IPS DF 6.9 (cell line): ENCODE measurements at places on chromosomes 13 and 19.

DNA sequence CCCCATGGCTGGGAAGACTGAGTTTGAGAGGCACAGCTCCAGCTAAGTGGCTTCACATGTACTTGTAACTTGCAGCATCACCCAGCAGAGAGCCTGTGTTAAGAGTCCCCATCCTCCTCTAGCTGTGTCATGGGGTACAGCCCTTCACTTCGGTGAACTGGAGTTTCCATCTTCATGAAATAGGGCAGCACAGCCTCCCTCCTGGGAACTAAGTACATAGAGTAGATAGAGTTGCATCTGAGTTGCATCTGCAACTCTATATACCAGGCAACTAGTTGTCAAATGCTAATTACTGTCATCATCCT is 1.2 kb downstream of the PRDX2 start:
- no peak for DNase-seq

GRCh38 chr13:101959016-101959415 is 442.8 kb downstream of the FGF14 start:
- DNase-seq, result no peak

- DNase-seq, result no peak
Measured at GRCh38 chr19:5561559-5561958, 6.2 kb downstream of the TINCR start.

GRCh38 chr13:75803164-75803611 is 167.1 kb downstream of the LMO7 start:
- peak; percentile 86 for DNase-seq

- DNase-seq, result no peak
Measured at GRCh38 chr13:87906411-87906810, 235.2 kb downstream of the SLITRK5 start.

- DNase-seq, result no peak
Measured at GRCh38 chr19:591099-591958, 1.6 kb downstream of the HCN2 start.

GRCh38 chr19:7442423-7442822 is 46.4 kb downstream of the PEX11G start:
- DNase-seq, result no peak

GRCh38 chr19:11367528-11367927 is 6.9 kb upstream of the SWSAP1 start:
- no peak for DNase-seq

DNA sequence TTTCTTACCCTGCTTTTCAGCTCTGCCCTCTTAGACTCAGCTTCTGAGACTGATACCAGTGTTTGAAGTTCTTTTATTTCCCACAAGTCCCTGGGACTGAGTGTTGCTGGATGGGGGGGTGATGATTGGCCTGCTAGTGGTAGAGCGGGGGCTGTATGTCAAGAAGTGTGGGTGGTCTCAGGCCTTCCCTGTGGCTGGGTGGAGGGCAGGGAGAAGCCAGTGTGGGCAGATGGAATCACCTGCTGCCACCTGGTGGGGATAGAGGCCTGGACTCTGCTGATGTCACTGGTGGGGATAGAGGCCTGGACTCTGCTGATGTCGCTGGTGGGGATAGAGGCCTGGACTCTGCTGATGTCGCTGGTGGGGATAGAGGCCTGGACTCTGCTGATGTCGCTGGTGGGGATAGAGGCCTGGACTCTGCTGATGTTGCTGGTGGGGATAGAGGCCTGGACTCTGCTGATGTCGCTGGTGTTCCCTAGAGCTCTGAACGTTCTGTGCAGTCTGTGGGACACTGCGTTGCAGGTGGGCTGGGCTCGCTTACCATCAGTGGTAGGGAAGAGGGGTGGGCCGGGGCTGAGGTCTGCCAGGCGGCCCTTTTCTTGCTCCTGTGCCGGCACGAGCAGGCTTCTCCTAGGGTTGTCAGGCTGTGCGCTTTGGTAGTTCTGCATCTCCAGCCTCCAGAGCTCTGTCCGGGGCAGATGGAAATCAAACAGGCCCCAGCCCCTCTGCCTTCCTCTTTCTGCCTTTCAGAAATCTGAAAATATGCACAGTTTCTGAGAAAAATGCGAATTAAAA is 101.3 kb downstream of the ARHGEF7 start:
- no peak for DNase-seq

GRCh38 chr19:1133471-1133929 is 29.7 kb downstream of the GPX4 start:
- DNase-seq, result no peak

DNA sequence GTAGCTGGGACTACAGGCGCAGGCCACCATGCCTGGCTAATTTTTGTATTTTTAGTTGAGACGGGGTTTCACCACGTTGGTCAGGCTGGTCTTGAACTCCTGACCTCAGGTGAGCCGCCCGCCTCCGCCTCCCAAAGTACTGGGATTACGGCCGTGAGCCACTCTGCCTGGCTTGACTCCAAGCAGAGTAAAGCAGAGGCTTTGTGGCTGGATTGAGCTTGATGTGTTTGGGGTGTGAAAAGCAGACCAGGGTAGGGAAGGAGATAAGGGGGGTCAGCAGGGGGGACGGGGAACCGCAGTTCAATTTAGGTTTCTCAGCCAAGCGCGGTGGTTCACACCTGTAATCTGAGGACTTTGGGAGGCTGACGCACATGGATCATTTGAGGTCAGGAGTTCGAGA is 4.2 kb upstream of the CLPP start:
- no peak for DNase-seq

- DNase-seq, result no peak
Measured at GRCh38 chr13:71540098-71540497, 326.9 kb downstream of the DACH1 start.

DNA sequence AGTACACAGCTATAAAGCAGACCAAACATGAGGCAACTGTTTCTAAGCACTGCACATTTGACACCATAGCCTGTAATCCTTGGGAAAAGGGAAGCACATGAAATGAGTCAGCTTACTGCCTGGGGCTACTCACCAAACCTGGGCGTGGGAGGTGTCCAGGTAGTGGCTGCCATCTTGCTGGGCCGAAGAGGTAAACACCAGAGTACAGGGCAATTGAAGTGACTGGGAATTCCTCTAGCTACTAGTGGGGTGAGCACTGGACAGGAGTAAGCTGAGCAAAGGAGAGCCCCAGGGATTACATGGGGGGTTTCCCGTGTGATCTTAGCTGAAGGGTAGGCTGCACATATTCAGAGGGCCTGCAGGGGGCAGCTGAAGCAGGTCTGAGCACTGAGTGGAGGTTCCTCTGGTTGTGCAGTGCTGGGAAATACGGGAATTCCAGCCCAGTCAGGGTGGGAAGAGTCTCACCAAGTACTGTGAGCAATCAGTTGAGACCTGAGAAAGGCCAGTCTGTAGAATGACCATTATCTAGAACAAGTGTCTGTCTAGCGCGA is 140.5 kb downstream of the SLC7A1 start:
- DNase-seq, result peak; percentile 25

- DNase-seq, result no peak
Measured at GRCh38 chr19:48287748-48288147, 17.9 kb downstream of the ZNF114 start.

DNA sequence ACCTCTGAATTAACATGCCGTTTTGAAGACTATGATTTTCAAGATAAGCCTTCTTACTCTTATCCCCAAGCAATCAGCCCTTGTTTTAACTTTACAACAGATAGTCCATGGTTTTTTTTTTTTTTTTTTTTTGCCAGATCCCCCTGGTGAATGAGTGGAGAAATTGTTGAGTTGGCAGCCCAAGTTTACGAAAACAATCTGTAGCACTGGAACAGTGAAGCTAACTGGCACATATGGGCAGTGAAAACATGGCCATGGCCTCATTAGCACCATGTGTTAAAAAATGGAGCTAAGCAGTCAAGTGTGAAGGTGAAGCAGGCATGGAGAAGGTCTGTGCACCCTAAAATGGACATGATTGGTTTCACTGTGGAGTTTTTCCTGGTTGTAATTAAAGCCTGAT is 812.1 kb upstream of the MIR17HG start:
- no peak for DNase-seq

DNA sequence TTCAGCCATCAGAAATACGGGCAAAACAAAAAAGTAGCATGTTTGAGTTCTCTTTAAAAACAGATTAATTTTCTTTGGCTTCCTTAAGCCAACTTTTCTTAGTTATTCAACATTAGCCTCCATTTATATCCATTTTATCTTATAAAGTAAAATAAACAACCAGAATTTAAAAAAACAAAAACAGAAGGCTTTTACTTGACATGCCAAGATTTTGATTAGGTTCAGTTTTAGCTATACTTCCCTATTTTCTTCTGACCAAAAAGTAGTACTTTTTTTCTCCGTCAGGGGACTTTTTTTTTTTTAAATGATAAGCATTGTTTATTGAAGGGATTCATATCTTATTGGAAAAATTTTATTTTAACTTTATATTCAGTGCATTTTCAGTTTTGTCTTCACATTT is 18.1 kb downstream of the RNASEH2B start:
- no peak for DNase-seq

DNA sequence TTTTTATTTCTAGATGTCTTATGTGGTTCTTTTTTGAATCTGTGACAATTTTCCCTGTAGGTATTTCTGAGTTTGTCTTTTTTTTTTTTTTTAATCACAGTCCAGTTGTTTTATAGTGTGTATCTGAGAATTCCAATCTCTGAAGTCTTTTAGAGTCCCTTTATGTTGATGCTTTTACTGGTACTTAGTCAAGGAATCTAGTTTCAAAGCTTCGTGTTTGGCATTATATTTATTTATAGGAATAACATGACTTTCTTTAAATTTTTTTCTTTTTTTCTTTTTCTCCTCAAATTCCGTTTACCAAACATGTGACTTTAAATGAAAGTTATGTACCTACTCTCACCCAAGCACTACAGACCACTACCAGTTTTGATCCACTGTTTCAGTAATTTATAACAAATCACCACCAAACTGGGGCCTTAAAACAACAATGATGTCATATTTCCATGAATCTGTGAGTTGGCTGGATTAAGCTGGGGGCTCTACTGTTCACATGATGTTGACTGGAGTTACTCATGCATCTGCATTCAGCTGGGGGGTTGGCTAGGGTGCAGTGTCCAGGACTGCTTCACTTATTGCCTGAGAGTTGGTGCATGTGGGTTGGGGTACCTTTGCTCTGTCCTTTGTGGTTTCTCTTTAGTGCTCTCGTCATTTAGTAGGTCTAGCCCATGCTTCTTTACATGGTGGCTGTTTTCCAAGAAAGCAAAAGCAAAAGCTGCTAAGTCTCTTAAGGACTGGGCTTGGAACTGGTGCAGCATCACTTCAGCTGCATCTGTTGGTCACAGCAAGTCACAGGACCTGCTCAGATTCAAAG is 22.3 kb downstream of the KCTD4 start:
- DNase-seq, result no peak

GRCh38 chr19:33406521-33407139 is 33.1 kb downstream of the CEBPG start:
- peak; percentile 77 for DNase-seq

DNA sequence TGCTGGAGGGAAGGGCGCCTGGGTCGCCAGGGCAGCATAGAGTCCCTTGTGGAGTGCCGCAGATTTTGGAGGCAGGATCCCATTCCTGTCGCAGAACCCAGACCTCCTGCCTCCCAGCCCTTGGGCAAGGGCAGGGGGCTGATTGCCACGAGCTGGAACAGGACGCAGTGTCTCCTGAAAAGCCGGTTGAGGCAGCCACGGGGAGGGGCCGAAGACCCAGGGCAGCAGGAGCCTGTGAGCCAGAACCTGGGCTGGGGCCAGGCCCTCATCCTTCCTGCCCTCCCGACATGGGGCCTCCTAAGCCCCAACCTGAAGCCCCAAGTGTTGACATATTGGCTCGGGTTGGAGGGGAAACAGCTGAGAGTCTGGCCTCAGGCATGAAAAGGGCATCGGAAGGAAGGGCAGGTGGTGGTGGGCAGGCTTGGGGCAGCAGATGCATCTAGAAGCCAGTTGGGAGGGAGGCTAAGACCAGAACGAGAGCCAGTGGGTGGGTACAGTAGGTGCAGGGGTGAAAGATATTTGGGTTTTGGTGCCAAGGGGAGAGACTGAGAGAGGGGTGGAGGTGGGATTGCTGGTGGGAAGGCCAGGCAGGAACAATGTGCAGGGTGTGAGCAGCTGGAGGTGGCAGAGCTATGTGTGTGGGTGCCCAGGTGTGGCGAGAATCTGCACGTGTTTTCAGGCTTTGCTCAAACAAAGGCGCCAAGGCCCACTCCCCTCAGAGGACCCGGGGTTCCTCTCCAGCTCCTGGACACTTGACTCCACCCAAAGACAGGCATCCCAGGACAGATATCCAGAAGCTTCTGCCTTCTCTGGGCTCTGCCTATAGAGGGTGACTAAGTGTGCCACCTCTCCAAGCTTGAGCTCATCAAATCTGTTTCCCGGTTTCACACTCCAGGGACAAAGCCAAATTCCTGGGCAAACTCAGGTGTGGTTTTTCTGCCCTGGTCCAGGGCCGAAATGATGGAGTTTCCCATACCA is 1.4 kb upstream of the SBSN start:
- no peak for DNase-seq

DNA sequence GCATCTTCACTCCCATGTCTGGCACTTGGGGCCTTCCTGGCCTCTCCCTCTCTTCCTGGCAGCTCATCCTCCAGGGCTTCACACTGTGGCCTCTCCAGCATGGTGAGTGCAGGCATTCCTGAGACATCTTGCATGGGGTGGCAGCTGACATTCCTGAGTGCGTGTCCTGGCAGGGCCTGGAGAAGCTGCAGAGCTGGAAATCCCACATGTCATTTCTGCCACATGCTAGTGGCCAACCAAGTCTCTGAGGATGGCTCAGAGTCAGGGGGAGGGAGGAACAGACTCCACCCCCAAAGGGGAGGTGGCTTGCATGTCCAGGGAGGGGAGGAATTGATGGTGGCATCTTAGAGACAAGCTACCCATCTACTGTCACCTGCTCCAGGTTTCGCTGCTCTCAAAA is 41.6 kb upstream of the AMER2 start:
- no peak for DNase-seq

DNA sequence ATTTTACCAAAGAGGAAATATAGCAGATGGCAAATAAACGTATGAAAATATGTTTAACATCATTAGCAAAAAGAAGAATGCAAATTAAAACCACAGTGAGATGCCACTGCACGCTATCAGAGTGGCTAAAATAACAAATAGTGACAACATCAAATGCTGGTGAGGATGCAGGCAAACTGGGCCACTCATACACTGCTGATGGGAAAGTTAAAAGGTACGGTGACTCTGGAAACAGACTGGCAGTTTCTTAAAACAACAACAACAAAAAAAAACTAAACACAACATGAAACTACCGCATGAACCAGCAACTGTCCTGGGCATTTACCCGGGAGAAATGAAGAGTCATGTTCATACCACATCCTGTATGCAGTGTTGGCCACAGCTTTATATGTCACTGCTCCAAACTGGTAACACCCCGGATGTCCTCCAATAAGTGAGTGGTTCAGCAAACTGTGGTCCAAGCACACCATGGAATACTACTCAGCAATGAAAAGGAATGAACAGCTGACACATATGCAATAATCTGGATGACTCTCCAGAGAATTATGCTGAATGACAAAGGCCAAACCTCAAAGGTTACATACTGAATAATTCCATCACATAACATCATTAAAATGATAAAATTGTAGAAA is 22.3 kb downstream of the EPS15L1 start:
- no peak for DNase-seq

- no peak for DNase-seq
Measured at GRCh38 chr19:918481-919198, 1.5 kb downstream of the KISS1R start.

GRCh38 chr13:108227651-108228272 is 9.6 kb downstream of the ABHD13 start:
- no peak for DNase-seq
